ENCODE measurements at places on chromosomes 5 and 9. TPM values are rescaled to one million over a fixed set of nuclear protein-coding genes. Genes with fewer than 3 reads are reported as not detected.
A peak's percentile ranks its signal among the peaks of the same experiment; 100 is the strongest.

EGFL7 gene
- not detected for total RNA-seq

DNA sequence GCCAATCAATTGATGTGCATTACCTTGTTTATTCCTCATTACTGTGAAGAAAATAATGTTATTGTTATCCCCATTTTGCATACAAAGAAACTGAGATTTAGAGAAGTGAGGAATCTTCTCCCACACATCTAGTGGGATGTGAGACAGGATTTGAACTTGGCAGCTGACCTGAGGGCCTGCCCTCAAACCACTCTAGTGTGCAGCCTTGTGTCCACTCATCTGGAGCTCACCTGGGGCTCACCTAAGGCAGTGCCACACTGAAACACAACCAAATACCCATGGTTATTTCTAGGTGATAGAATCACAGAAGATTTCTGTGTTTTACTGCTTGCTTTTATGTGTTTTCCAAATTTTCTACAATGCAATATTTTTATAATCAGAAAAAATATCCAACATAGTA lies 94.7 kb upstream of the SAP30L start:
- no peak for DNase-seq

GRCh38 chr5:67118050-67118620 lies 78.5 kb downstream of the CD180 start:
- no peak for DNase-seq

GRCh38 chr5:174176511-174176910 lies 131.0 kb downstream of the NSG2 start:
- no peak for DNase-seq

- no peak for DNase-seq
Observed at GRCh38 chr9:3850098-3850497, 324.3 kb upstream of the RFX3 start.

GRCh38 chr5:149540089-149540488 lies 11.2 kb downstream of the CSNK1A1 start:
- no peak for DNase-seq

DNA sequence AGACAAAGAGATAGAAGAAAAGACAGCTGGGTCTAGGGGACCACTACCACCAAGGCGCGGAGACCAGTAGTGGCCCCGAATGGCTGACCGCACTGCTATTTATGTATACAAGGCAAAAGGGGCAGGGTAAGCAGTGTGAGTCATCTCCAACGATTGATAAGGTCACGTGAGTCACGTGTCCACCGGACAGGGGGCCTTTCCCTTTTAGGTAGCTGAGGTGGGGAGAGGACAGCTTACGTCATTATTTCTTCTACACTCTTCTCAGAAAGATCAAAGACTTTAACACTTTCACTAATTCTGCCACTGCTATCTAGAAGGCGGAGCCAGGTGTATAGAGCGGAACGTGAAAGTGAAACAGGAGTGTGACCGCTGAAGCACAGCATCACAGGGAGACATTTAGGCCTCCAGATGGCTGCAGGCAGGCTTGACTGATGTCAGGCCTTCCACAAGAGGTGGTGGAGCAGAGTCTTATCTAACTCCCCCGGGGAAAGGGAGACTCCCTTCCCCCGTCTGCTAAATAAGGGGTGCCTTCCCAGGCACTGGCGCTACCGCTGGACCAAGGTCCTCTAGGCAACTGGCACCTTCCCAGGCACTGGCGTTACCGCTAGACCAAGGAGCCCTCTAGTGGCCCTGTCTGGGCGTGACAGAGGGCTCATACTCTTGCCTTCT lies 6.1 kb upstream of the PRR16 start:
- peak; percentile 6 for DNase-seq

DNA sequence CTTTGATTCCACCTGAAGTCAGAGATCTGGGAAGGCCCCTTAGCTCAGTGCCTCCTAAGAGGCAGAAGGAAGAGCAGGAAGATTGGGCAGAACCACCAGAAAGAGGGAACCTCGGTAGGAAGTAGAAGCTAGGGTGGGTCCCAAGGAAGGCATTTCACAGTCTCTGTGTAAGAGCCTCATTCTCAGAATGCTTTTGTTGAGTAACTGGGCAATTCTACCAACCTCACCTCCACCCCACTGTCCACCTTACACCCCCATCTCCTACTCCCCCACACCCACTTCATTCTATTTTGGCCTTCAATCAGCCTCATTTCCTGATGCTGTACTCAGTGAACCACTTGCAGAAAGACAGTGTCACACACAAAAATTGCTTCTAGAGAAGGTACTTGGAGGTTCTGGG lies 3.5 kb downstream of the HBEGF start:
- no peak for DNase-seq

DNA sequence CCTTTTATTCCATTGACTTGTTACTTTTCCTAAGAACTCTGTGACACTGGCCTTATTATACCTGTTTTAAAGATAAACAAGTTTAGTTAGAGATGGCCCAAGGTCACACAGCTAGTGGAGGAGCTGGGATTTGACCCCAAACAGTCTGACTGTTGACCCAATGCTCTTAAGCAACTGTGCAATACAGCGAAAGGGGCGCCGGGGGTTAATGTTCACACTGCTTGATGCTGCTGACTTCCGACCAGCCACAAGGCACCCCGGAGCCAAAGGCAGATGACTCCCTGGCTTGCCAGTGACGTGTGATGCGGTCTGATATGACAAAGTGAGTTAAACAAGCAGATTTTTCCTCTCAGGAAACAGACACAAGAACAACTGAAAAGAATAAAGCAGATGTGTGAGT lies 23.9 kb downstream of the PIK3R1 start:
- peak; percentile 67 for DNase-seq

DNA sequence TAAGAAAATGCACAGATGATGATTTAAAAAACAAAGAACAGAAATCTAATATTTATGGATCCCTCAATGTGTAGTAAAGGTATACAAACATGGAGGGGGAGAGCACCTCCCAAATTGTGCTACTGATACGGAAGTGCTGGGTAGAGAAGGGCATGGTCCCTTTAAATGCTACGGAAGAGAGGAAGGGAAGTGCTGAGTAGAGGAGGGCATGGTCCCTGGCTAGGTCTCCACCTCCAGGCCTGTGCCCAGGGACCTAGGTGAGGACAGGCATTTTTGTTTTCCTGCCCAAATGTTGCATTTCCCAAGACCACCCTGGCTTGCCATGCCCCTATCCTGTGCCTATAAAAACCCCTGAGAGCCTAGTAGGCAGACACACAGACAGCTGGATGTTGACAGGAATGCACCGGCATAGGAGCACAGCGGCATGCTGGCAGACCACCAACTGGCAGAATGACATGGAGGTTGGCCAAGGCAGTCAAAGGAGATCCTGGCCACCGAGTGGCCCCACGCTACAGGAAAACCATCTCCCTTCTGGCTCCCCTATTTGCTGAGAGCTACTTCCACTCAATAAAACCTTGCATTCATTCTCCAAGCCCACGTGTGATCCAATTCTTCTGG lies 62.1 kb upstream of the SPDL1 start:
- no peak for DNase-seq

- no peak for DNase-seq
Observed at GRCh38 chr5:169914766-169915165, 65.5 kb downstream of the INSYN2B start.

- DNase-seq = no peak
Observed at GRCh38 chr5:150224483-150225027, 34.7 kb downstream of the SLC6A7 start.

GRCh38 chr5:142152384-142152732 lies 43.8 kb downstream of the NDFIP1 start:
- no peak for DNase-seq

DNA sequence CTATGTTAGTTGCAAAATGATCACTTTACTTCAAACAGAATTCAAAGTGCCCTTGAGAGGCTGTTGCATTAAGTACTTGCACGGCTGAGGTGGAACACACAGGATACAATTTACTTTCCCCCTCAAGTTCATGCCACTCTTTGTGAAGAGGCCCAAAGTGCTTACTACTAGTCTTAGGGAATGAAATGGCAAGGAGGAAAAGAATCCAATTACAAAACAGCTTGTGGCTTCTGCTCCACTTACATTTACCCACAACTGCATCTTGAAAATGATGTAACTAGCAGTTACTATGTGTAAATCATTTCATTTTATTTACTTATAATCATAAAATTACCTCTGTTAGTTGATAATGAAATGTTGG lies 14.6 kb downstream of the FOXD1 start:
- no peak for DNase-seq

GRCh38 chr9:133532937-133533668 lies 1.4 kb upstream of the ADAMTSL2 start:
- peak; percentile 60 for DNase-seq

DNA sequence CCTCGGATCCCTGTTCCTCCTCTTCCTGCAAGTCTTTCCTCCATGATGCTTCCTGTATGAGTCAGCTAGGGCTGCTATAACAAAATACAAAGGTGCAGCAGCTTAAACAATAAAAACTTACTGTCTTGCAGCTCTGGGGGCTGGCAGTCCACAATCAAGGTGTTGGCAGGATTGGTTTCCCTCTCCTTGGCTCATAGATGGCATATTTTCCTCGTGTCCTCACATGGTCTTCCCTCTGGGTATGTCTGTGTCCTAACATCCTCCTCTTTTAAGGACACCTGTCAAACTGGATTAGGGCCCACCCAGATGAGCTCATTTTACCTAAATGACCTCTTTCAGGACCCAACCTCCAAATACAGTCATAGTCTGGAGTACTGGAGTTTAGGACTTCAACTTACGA lies 117.5 kb downstream of the MED10 start:
- DNase-seq = no peak

- no peak for DNase-seq
Observed at GRCh38 chr9:20220286-20220685, 402.0 kb downstream of the MLLT3 start.
